ENCODE measurements at places on chromosomes 6 and 20.
A peak's percentile ranks its signal among the peaks of the same experiment; 100 is the strongest.

- peak; percentile 62 for DNase-seq
Observed at GRCh38 chr6:144434308-144434990, 149.3 kb downstream of the UTRN start.

DNA sequence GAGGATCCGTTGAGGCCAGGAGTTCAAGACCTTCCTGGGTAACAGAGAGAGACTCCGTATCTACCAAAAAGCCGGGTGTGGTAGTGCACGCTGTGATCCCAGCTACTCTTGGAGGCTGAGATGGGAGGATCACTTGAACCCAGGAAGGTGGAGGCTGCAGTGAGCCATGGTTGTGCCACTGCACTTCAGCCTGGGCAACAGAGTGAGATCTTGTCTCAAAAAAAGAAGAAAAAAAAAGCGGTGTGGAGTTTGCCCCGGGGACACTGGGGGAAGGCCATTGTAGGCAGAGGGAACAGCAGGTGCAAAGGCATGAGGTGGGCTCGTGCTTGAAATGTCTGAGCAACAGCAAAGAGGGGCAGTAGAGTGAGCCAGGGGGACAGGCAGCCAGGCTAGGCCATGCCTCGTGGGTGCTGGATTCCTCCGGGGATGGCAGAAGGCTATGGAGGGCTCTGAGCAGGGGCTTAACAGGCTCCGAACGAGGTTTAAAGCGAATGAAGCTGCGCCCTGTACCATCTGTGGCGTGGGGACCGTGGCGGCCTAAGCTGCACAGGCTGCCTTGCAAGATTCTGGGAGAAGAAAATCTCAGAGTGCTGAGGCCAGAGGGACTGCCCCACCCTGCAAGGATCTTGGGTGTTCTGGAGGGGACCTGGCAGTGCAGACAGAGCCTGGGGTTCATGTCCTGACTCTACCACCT is 36.9 kb upstream of the NOL4L start:
- DNase-seq: no peak

DNA sequence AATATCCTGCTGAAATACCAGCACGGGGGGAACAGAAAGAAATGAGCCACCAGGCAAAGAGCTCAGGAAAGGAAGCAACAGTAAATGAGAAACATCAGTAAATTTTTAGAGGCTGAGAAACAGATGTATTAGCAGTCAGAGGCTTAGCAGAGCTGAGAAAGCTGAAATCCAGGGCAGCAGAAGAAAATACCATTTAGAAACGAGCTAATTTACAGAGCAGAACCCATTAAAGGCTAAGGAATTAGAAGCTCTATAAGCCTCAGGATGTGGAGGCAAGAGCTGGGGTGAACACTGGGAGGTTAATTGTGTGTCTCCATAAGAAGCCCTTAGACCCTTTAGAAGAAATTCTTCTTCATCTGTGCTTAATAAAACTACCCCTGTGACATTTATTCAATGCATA is 178.6 kb upstream of the RGS17 start:
- DNase-seq: no peak

DNA sequence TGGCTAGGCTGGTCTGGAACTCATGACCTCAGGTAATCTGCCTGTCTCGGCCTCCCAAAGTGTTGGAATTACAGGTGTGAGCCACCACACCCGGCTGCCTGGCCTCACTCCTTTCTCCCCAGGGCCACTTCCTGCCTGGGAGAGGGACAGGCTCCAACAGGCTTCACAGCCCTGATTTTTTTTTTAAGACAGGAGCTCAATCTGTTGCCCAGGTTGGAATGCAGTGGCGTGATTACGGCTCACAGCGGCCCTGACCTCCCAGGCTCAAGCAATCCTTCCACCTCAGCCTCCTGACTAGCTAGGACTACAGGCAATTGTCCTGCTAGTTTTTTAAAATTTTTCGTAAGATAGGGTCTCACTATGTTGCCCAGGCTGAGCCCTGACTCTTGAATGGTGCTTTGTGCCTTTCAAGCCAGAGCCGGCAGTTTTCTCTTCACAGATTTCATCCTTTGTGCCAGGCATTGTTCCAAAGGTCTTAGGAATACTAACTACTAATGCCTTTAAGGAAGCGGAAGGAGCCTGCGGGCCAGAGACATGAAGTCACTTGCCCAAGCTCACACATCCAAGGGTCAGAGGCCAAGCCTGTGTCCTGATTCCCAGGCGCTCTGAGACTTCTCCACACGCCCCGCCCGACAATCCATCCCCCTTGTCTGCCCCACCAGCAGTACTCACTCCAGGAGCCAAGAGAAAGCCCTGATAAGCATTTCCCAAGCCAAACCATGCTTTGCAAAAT is 19.2 kb downstream of the CAPN11 start:
- no peak for DNase-seq

DNA sequence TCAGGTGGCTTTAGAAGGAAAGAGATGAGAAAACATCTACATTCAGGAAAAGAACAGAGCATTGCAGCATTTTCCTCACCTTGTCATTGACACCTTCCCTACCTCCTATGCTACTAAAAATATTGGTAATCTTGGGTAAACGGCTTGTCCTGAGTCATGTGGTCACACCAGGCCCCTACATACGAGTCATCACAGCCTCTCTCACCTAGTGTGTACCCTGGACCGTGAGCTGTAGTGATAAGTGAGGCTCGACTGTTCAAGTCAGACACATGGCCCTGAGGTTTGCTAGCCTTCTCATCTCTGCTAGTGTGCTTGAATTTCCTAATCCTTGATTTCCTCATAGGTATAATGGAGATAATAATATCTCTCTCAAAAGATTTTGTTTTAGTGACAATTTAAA is 29.6 kb upstream of the TMEM244 start:
- no peak for DNase-seq

DNA sequence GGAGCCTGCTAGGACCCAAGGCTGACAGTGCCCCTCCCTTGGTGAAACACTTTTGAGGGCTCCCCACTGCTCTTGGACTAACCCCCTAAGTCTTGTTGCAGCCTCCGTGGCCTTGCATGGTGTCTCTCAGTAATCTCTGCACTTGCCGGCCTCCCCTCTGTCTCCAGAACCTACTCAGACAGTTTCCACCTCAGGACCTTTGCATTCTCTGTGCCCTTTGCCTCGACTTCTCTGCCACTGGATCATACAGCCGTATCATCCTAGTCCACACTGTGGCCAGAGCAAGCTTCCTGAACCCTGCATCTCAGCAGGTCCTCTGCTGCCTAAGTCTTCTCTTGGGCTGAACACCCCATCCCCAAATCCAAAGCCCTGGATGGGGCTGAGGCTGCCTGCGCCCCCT is 152.0 kb upstream of the PTPN1 start:
- no peak for DNase-seq

DNA sequence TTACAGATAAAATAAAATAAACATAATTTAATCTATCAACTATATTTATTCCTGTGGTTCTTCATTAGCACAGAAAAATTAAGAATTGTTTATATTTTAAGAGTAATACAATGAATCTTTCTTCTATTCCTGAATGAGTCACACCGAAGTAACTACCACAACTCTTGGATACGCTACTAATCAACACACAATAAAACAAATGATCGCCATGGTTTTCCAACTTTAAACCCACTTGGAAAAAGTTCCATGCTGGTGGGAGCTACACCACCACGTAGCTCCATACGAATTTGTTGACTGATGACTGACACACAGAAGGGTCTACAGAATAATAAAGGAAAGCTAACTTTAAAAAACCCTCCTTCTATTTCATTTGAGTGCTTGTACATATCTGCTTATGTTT is 135.8 kb upstream of the NEDD9 start:
- no peak for DNase-seq

- no peak for DNase-seq
Observed at GRCh38 chr20:53625311-53626129, 31.9 kb upstream of the ZNF217 start.

DNA sequence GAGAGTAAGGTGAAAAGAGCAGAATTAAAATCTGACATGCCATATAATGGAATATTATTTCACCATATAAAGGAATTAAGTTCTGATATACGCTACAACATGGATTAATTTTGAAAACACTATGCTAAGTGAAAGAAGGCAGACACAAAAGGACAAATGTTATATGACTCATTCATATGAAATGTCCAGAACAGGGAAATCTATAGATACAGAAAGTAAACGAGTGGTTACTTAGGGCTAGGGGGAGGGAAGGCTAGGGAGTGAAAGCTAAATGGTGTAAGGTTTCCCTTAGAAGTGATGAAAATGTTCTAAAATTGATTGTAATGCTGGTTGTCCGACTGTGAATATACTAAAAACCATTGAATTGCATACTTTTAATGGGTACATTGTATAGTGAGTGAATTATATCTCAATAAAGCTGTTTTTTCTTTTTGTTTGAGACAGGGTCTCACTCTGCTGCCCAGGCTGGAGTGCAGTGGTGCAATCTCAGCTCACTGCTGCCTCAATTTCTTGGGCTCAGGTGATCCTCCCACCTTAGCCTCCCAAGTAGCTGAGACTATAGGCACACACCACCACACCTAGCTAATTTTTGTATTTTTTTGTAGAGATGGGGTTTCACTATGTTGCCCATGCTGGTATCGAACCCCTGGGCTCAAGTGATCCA is 8.2 kb downstream of the PRPH2 start:
- no peak for DNase-seq

- no peak for DNase-seq
Observed at GRCh38 chr20:37977786-37978185, 55.5 kb downstream of the TTI1 start.

- DNase-seq: no peak
Observed at GRCh38 chr6:12851123-12851695, 134.6 kb downstream of the PHACTR1 start.

DNA sequence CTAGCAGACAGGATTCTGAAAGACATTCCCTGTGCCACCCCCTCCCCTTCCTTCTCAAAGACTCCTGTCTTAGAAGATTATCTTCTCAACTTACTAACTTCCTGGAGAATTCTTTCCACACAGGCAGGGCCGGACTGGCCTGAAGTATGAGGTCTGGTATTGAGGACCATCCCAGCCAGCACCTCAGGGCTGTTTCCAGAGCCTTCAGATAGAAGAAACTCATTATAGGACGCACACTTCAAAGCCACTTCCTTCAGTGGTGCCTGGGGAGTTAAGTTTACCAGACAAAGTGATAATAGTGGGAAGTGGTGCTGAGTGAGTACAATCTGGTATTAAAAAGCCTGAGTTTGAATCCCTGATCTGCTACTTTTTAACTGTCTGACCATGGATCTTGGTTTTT is 15.6 kb downstream of the KCNS1 start:
- DNase-seq: no peak

- DNase-seq: no peak
Observed at GRCh38 chr6:72275888-72276287, 346.0 kb upstream of the KCNQ5 start.

DNA sequence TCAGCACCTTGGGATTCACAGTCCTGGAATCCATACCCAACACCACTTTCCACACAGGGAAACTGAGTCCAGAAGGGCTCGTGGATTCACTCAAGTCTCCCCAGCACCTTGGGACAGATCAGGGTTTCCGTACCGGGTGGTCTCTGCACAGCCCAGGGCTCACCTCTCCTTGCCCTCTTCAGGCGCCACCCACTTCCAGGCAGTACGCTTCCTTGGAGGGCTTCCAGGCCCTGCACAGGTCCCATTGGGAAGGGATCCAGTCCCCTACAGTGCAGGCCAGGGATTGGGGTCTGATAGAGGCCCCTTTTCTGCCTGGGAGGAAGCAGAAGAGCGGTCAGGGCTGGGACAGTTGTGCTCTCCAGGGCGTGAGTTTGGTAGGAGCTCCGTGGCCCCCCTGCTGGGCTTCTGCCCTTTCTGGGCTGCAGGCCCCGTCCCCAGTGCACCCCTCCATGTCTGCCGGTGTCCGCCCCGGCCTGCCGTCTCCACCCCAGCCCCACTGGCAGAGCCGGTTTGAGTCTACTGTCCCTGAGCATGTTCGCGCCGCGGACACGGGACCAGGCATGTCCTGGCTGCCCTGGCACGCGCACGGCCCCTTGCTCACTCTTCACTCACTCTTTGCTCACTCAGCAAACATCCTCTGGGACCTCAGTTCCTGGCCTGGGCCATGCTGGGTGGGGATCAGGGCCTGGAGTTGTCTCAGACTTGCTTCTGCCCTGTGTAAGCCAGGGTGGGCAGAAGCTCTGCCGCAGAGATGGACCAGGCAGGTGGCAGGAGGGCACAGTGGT is 12.6 kb downstream of the SRC start:
- DNase-seq: no peak

DNA sequence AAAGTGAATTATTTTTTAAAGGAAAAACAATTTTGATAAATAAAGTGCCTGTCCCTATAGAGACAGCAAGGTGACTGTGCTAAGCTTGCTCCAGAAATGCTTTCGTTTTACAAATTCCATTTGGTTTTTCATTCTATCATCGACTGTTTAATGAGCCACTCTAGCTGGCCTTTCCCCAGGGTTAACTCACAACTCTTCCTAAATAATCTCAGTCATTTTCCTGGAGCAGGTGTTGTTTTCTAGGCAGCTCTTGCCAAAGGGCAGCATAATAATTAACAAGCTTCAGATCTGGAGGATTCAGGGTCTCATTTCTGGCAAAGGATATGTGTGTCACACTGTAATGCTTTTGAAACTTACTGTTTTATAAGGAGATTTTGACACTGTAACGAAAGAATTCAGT is 184.2 kb downstream of the KHDC1L start:
- no peak for DNase-seq

GRCh38 chr6:44475417-44475778 is 87.9 kb downstream of the CDC5L start:
- no peak for DNase-seq

- DNase-seq: no peak
Observed at GRCh38 chr6:156256161-156256560, 521.0 kb upstream of the ARID1B start.

DNA sequence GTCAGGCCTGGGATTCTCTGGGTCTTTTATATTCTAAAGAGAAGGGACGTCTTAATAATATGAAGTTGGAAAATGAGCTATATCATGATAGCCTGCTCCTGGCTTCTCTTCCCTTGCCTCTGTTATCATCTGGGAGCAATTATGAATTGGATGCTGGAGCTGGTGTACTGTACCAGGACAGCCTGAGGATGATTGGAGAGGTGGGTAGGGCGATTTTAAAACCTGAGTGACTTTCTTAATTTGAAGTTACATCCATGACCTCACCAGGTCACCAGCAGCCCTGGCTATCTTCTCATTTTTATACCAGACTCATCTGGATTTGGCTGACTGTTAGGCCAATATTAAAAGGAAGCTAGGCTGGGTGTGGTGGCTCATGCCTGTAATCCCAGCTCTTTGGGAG is 317.6 kb downstream of the CLIC5 start:
- no peak for DNase-seq

GRCh38 chr6:132418235-132418965 is 17.1 kb upstream of the MOXD1 start:
- no peak for DNase-seq

GRCh38 chr6:51855310-51856082 is 231.9 kb downstream of the PKHD1 start:
- DNase-seq: peak; percentile 18

- no peak for DNase-seq
Observed at GRCh38 chr6:118783931-118784550, 109.9 kb upstream of the ASF1A start.

DNA sequence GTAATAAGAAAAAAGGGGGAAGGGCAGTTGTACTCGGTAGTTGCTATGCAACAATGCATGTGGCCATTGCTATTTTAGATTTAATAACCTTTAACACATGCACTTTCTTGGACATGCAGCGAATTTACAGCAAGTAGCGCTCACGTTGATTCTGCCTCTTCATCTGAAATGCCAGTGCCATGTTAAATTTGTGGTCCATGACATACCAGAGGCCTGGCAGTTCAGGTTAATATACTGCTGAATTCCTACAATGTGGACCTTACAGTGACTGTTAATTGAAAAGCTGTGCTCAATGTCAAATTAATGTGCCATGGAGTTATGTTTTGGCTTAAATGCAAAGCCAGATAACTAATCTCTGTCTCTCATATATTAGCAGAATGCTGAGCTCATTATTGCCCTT is 699.7 kb downstream of the DOK5 start:
- DNase-seq: no peak
